ENCODE measurements at places on chromosomes 16 and 17.

GRCh38 chr17:82729479-82730260 lies 5.7 kb upstream of the FN3K start:
- no peak for DNase-seq

DNA sequence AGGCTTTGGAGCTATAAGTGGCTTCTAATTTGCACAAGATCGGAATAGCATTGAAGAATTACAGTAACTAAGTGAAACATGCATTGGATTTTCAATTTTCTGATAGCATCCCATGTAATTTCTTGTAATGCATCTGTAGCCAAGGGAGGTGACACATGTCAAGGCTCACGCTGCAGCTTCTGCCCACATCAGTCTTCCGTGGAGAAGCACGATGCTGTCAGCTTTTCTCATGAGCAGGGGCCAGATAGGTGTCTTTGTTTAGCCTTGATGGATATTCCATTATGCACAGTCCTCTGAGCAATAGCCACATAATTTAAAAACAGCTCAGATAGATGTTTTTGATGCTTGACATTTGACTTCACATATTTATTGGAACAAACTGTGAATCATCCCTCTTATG lies 1046.9 kb upstream of the EEF2KMT start:
- DNase-seq = no peak

GRCh38 chr17:78718575-78719208 lies 63.4 kb downstream of the CYTH1 start:
- no peak for DNase-seq

DNA sequence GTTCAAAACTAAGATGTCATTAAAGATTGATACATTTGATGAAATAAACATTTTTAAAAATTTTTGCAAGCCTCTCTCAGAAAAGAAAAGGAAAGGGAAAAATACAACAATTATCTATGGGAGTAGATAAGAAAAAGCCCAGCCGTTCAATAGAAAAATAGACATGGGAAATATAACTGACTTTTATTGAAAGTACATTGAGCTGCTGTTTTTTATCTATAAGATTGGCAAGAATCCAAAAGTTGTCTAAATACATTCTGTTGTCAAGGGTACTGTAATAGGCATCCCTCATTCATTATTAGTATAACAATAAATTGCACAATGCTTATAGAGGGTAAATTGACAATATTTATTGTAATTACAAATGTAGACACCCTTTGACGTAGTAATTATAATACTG lies 38.4 kb upstream of the IRX6 start:
- no peak for DNase-seq

DNA sequence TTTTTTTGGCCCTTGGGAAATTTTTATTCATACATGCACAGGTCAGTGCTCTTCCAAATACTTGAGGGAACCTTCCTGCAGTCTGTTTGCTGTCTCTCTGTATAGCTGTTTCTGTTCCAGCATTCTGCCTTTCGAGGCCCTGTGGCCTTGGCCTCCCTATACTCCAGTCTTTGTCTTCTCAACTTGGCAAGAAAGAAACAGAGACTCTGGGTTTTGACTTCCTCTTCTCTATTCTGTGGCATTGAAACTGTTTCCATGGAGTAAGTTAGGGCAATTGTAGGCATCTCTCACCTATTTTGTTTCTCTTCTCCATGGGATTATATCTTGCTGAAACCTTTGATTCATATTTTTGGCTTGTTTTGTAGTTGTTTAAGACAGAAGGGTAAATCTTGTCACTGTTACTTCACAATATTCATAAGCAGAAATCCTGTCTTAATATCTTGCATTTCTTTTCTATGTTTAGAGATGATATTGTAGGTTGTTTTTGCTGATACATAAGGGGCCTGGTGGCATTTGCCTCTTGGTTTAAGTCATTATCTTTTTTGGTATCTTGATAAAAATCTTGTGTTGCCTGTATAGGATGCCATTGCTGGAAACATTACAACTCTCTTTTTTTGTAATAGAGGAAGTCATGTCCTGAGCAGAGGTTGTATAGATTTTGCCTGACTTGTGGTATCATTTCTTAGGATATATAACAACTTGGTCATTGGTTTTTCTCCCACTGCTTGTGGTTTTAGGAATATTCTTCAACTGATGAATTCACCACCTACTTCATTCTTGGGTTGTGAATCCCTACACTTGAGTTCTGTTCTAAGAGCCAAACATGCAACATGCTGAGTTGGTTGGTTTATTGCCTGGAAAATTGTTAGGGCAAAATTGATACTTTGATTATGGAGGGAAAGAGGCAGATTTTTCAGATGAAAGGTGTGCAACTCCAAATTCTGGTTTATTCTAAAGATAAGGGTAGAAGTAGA lies 168.6 kb downstream of the FTO start:
- DNase-seq = no peak

DNA sequence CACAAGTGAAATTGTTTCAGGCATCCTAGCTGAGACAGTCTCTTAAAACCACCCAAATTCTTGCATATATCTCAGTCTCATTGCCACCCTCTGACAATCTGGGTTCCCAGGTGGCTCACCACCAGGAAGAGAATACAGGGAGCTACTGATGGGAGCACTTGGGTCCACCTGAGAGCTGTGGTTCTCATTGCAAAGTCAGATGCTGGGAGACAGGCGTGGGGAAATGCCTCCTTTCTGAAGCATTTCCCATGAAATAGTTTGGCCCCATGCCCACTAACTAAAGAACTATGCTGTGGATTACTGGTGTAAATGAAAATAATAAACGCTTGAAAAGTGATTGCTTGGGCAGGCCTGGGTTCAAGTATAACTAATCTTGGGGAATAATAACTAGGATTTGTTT lies 70.3 kb downstream of the CMC2 start:
- no peak for DNase-seq

DNA sequence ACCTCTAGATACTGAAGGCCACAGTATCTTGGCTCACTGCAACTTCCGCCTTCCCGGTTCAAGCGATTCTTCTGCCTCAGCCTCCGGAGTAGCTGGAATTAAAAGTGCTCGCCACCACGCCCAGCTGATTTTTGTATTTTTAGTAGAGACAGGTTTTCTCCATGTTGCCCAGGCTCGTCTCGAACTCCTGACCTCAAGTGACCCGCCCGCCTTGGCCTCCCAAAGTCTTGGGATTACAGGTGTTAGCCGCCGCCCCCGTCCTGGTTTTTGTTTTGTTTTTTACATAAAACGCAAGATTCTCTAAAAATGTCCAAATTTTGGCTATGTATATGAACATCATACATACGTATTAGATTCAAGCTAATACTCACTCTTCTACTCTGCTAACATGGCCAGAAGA lies 2.0 kb upstream of the GGNBP2 start:
- DNase-seq = no peak

- DNase-seq = no peak
These were observed 203.7 kb downstream of the LGALS9B start for GRCh38 chr17:20263595-20263994.

DNA sequence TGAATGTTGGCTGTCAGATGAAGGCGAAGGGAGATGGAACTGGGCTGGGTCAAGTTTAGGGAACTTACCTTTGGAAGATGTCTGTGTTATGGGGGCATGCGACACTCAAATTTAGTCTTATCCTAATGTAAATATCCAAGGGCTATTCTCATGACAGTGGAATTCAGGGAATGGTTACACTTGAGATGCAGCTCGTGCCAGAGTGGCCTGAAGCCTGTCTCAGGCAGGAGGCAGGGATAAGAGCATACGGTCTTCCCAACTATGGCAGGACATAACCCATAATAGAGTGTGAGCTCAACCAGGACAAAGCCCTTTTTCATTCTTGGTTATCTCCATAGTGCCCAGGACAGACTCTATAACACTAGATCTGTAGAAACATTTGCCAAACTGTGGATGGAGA lies 393.3 kb upstream of the CDH11 start:
- DNase-seq = no peak

GRCh38 chr16:89375021-89375420 lies 115.3 kb downstream of the ANKRD11 start:
- no peak for DNase-seq

DNA sequence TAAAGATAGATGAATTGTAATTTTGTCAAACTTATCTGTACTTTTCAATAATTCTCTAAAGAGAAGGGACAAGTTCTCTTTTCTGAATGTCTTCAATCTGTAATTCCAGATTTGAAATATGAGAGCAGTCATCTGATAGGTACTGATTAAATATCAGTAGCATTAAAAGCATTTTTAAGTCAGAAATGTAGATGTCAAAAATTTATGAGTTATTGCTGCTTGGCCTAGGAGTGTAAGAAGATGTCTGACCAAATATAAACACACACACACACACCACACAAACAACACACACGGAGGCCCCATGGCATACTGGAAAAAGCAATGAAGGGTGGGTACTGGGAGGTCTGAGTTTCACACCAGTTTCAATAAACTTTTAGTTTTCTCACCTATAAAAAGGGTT lies 2.4 kb upstream of the TOB1 start:
- DNase-seq = no peak

- no peak for DNase-seq
These were observed 20.7 kb upstream of the MRTFB start for GRCh38 chr16:14050291-14051027.

DNA sequence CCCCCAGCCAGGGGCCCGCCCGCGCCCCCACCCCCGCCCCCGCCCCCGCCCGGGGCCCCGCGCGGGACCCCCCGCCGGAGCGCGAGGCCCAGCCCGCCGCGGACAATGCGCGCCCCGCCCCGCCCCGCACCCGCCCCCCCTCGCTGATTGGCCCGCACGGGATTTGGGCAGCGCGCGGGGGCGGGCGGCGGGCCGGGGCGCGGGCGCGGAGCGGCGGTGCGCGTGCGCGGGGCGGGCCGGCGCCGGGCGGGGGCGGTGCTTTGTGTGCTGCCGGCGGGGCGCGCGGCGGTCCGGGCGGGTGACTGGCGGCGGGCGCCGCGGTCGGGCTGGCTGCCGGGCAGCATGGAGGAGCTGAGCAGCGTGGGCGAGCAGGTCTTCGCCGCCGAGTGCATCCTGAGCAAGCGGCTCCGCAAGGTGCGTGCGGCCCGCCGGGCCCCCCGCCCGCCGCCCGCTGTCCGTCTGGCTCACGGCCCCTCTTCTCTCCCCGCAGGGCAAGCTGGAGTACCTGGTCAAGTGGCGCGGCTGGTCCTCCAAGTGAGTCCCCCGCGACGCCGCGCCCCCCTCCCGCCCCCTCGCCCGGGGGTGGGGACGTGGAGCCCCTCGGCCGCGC lies at the start of gene CBX2:
CBX2 (plus strand) TSS at position 255 of the 610 bp plus-strand sequence; CDS start at position 343, 88 bp downstream.
- peak; percentile 76 for DNase-seq

GRCh38 chr17:39848600-39848999 lies 15.5 kb downstream of the IKZF3 start:
- DNase-seq = no peak

GRCh38 chr16:25081702-25082101 lies 29.8 kb upstream of the LCMT1 start:
- no peak for DNase-seq

- DNase-seq = peak; percentile 67
These were observed 3.0 kb downstream of the SECTM1 start for GRCh38 chr17:82330322-82331239.

- DNase-seq = no peak
These were observed 5.7 kb downstream of the GRN start for GRCh38 chr17:44350733-44351226.

DNA sequence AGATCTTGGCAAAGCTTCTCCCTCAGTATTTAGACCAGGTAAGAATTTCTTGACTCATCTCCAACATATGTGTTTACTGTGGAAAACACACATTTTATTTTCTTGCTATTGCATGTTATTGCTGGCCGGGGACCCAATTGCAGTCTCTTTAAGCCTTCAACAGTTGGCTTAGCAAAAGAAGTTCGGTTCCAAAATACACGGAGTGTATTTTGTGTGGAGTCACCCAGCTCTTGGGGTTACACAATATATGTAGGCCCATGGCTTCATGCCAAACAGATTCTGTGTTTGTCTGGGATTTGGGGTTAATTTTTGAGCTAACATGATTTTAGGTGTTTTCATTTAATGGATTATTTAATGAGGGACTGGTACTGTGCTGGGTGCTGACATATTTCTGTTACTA lies 4.0 kb downstream of the ALDH3A2 start:
- no peak for DNase-seq

- DNase-seq = no peak
These were observed 1.6 kb downstream of the HP start for GRCh38 chr16:72055911-72056310.

GRCh38 chr16:82732461-82732860 lies 105.7 kb downstream of the CDH13 start:
- DNase-seq = no peak

DNA sequence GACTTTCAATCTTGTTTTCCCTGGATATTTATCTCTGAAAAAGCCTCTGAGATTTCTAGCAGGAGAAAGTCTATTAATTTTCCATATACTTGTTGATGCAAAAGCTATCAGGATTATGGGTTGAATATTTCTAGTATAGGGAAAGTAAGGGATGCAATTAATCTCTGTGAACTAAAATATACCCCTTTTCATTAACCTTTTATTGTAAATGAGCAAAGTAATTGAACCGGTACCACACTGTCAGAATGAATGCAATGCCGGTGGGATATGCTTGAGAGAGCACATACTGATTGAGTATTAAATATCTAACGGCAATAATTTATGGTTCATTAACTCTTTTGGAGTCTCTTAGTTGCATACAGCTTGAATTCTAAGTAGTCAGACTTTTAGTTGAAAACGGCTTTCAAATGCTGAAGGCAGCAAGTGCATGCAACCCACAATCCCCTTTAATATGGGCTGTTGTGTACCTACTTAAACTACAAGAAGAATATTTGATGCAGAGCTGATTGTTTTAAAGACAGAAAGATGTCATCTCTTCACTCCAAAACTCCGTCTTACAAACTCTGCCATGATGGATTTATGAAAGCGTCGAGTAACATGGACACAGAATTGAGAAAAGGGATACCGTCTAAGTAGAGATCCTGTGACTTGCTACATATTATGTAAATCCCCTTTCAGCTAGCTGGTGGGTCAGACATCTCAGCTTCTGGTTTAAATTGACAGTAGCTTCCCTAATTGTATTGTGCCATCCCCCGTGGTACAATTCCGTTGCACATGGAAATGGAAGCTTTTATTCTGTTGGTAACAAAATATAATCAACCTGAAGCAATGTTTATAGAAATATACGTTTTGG lies 141.3 kb upstream of the CDH8 start:
- DNase-seq = no peak

DNA sequence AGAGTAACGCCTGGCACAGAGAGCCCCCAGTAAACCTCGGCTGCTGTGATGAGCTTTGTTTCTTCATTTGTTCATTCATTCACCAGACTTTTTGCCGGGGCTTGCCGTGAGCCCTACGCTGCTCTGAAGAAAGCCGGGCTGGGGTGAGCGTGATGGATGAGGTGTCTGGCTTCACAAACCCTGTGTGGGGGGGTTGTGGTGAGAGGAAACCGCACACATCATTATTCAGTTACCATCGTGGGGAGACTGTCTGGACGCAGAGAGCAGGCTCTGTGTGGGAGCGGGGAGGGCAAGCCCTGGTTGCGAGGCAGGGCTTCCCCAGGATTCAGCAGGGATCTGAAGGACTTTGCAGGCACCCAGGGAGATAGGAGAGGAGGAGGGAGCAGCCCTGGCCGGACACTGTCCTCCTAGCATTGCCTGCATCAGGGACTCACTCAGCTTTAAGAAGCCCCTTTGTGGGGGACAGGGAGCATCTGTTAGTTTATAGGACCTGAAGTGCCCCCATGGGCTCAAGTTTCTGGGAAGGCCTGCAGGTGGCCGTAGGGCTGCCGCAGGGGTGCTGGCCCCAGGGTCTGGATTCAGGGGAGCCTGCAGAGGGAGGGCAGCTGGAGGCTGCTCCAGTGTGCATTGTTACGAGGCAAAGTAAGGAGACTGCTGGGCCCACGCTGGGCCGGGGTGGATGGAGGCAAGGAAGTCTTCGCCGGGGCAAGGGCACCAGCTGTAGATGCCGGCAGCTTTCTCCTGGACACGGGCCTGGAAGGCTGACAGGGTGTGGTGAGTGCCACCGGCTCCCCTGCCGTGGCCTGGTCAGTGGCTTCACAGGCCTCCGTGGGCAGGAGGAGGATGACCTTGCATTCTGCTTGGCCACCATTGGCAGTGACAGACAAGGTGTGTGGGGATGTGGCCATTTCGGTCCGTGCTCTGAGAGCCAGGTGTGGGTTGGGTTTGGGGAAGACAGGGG lies 334.5 kb downstream of the SEC14L1 start:
- DNase-seq = no peak

Measured in hindlimb muscle (tissue), 1 donor.